ENCODE measurements at places on chromosomes 6 and 20.

DNA sequence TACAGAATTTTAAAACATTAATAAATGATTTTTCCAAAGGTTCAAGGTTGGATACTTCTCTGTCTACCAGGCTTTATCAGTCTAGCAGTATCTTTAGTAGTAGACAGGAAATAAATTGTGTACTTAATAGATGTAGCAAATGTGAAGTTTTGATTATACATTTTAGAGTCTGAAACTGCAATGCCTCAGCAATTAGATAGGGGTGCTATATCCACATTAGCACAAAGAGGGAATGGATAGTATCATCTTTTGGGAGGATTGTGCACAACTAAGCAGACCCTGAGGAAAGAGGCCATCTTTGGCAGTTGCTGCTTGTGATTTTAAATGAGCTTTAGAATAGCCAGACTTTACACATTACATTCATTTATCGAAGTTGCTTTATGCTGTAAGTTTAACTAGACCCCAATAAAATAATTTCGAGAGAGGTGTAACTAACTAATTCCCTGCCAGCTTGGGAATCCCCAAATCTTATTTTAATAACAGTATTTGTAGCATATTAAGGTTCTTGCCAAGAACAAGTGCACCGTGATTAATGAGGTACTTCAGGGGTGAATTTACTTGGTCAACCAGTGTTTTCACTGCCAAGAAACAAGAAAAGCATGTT is 2.8 kb downstream of the KCNQ5 start:
- DNase-seq, result no peak

- no peak for DNase-seq
Observed at GRCh38 chr20:9099372-9099771, 30.5 kb downstream of the PLCB4 start.

DNA sequence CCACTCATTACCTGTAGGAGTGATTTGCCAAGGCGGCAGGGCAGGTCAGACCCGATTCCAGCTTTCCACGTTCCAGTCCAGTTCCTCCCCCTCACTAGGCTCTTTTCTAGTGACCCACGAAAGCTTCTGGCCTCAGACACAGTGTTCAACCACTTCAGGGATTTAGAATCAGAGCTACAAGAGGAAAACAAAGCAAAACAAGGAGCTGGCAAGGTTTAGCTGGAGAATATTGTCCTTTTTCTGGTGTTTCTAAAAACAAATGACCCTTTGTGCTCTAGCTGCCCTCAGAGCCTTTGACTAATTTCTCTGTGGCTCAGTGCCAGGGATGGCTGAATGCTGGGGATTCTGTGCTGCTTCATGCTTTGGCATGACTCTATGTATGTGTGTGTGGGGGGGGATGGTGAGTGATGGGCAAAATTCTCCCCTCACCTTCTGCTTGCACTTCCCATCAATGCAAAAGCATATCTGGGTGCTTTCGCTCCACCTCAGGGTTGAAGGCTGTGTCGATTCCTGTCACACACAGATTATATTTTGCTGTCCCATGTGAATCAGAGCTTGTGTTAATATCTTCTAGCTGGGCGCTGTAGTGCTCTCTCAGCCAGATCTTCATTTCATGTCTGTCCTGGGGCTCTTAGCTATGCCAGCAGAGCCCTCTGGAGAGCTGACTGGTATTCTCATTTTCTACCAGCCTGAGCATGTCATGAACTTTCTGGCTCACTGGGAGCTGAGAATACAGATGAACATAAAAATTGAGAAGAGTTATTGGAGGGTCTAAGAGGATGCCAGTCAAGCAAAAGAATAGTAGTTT is 19.3 kb upstream of the NEDD9 start:
- DNase-seq, result no peak

- DNase-seq, result no peak
Observed at GRCh38 chr6:13536796-13537526, 37.4 kb upstream of the SIRT5 start.

DNA sequence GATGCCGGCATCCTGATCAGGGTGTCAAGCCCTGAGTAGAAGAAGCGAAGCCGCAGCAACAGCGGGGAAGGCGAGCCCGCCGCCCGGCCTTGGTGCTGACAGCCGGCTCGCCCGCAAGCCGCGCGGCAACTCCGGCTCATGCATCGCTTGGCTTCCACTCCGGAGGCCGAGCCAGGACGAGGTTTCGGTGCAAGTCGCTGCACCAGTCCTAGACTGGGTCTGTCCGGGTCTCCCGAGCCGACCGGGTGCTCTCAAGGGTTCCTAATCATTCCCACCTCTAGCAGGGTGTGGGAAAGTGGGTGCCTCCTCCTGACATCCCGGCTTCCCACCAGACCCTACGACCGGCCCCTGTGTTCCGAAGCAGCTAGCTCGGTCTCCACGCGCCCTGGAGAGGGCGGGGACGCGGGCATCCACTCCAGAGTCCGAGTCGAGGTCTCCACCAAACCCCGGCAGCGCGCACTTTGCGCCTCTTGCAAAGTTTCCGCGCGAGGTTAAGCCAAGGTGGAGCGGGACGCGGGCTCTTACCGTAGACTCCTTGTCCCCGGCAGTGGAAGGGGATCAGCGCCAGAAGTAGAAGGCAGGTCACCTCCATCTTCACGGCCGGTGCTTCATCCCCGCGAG is 1.4 kb downstream of the MDGA1 start:
- peak; percentile 4 for DNase-seq
